Inflammatory macrophage (primary cell): ENCODE measurements at places on chromosomes 4 and X.

- DNase-seq: no peak
Observed at GRCh38 chr4:184644553-184645307, 4.5 kb downstream of the CASP3 start.

DNA sequence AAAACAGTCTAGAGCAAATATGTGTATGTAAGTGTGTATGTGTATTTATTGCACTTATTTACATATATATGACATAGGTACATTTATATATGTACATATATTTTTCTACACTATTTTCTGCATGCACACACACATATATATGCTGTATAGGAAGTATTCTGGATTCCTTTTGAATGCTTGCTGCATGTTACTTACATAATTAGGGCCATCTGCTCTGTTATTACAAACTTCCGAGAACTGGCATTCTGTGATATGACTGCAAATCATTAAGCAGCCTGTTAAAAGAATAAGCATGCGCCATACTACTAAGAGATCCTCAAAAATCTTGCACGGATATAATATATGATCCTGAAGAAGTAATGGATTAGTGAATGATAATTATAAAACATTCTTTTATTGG lies 1157.6 kb upstream of the TENM3 start:
- no peak for DNase-seq

GRCh38 chr4:82810176-82810575 lies 11.6 kb upstream of the SCD5 start:
- DNase-seq: no peak

DNA sequence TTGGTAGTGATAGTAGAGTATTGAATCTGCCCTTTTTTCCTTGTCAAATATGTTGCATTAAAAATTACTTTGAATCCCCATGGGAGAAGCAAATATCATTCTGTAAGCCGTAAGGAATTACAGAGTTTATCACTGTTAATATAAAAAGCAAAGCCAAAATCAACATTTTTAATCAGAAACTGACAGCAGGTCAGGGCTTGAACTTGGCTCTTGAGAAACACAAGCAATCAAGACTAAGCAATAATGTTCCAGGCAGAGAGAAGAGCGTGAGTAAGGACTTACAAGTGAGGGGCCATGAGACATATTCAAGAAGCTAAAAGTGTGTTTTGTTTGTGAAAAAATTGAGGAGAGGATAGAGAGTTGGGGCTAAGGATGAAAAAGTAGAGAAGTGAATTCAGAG lies 68.2 kb downstream of the ARHGAP6 start:
- DNase-seq: no peak

- DNase-seq: no peak
Observed at GRCh38 chr4:108881190-108881589, 118.3 kb upstream of the ETNPPL start.

DNA sequence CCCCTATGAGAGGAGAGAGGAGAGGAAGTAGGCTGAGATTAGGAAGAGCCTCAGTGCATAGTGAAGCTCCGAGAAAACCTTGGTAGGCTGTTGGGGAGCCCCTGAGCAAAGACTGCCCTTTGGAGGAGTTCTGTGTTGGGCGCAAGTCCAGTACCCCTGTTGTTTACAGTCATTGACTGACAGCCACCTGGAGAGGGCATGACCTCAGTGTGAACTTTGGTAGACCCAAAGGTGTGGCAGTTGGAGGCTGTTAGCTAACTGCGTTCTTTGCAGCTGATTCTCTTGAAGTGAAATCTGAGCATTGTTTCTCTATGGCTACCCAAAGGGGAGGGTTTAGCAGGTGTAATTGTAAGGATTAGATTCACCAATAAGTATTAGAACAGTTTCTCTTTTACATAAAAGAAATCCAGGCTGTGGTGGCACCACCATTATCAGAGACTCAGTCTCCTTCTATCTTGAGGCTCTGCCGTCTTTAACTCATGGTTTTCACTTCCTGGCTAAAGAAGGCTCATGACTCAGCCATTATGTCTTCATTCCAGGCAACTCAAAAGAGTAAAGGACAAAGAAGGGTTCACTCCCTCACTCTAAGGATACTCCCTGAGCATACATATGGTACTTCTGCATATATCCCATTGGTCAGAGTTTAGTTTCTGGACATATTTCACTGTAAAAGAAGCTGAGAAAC lies 33.4 kb downstream of the ANXA3 start:
- DNase-seq: no peak

DNA sequence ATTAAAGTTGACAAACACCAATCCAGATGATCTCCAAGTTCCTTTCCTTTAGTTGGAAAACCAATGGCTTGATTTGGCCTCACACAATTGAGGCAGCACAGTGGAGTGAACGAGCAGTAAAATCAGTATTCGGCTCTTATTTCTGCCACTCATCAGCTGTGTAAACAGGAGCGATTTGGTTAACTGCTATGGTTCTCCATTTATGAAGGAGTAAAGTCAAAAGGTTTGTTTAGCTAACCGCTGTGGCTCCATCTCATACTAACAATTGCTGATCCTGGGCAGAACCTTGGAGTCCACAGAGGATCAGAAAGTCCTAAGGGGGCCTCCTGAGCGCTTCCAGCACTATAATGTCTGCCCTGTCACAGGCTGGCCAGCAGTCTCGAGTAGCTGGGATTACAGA lies 54.5 kb upstream of the EXOC1L start:
- DNase-seq: no peak

GRCh38 chrX:134761788-134762187 lies 103.5 kb upstream of the PLAC1 start:
- peak; percentile 40 for DNase-seq

DNA sequence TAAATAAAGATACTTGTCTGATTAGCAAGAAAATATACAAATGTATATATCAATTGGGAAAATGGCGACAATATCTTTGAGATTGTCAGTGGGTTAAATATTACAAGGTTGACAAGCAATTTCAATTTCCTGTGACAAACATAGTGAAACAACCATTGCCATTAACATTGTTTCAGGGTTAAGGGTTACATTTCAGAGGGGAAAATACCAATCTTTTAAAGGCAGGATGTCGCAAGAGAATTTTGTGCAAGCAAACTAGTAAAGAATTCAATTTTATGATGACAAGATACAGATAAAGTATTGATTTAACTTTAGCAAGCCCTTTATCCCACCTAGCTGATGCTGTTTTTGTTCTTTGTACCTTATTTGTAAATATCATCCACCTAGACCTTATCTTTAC lies 305.8 kb upstream of the GRIA3 start:
- no peak for DNase-seq

DNA sequence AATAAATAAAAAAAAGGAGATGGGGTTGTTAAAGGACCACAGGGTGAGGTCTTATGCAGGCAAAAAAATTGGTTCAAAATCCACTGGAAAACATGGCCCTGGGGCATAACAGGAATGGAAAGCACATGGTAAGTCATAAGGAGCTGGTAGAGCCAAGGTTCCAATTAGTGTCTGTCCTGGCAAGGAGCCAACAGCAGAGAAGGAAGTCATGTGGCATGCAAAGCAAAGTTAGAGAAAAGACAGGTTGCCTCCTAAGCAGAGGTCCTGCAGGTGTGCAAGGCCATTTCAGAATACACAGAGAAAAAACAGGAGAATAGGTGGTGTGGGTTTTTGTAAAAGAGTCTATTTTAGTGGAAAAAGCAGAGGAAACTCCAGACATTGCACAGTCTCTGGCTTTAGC lies 1881.7 kb downstream of the ARAP2 start:
- DNase-seq: no peak

GRCh38 chrX:122046226-122046625 lies 998.8 kb downstream of the GLUD2 start:
- DNase-seq: no peak

GRCh38 chr4:48906206-48907173 lies at the start of gene OCIAD2:
TSS of gene OCIAD2 (minus strand) at chr4:48906774. CDS start at chr4:48904549, 2,225 bp downstream.
- peak; percentile 17 for DNase-seq

- no peak for DNase-seq
Observed at GRCh38 chr4:46956451-46956850, 36.9 kb downstream of the GABRA4 start.

DNA sequence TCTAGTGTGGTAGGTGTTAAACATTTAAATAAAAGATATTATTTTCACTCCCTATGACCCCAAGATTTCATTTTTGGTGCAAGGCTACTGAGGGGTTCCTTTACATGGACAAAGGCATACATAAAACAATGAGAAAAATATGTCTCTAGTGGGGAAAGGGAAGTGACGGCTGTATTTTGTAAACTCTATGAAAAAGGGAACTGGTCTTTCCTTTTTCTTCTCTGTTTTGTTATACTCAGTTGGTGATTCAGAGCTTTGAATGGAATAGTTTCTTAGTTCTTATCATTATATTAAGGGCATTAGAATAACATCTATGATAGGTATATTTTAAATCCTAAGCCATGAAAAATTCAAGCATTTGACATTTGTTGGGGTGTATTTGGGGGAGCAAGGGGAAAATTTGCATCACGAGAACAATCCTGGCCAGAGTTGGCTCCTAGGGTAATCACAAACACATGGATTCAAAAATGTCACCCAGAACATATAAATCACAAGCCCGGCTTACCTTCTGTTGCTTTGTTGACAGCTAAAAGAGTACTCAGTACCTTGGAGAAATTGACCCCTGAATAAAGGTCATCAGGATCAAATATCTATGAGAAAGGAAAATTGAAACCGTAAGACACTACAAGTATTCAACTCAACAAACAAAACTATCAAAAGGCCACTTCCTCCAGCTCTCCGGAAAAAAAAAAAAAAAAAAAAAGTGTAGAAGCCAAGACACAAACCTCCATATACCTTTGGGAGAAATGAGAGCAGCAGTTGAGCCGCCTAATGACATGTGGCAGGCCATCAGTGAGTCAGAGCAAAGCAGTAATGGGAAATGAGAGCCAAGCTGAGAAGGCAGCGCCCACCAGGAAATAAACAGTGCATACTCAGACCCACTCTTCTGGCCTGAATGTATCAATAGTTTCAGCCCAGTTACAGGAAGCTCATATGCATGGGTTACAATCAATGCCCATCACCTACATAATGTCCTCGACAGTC lies 33.4 kb downstream of the ARHGEF6 start:
- DNase-seq: peak; percentile 51

- DNase-seq: peak; percentile 95
Observed at GRCh38 chr4:7647600-7648543, 213.1 kb upstream of the PSAPL1 start.

GRCh38 chrX:38987198-38987651 lies 186.0 kb downstream of the MID1IP1 start:
- DNase-seq: no peak

GRCh38 chr4:114782415-114783214 lies 184.0 kb downstream of the UGT8 start:
- DNase-seq: no peak

DNA sequence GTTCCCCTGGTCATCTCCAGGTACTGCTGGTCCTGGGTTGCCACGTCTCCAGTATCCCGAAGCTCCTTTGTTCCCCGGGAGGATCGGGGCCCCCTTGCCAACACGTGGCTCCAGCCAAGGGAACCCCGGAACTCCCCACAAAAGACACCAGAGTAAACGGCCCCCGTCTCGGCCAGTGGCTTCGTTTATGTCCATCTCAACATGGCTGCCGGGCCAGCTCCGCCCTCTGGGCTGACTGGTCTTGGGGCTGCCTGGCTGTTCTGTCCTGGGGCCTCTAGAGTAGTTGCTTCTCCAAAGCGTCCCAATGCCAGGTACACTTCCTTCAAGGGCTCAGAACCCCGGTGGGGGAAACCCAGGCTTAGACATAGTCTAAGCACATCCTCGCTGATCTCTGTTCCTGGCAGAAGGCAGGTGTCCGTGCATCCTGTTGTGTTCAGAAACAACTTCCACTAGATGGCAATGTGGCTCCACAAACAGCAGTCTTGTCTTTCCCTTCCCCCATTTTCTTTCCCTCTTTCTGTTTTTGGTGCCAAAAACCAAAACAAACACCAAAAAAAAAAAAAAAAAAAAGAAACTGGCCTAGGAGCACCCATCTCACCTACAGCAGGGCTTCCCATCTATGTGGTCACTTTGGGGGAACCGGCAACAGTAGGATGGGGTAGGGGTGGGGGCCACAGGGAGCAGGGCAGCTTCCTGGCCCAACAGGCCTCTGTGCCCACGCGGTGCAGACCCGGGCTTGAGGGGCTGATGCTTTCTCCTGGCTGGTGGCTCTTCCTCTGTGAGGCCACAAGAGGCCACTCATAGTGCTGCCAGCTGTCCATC lies 35.3 kb downstream of the NBDY start:
- DNase-seq: peak; percentile 15

DNA sequence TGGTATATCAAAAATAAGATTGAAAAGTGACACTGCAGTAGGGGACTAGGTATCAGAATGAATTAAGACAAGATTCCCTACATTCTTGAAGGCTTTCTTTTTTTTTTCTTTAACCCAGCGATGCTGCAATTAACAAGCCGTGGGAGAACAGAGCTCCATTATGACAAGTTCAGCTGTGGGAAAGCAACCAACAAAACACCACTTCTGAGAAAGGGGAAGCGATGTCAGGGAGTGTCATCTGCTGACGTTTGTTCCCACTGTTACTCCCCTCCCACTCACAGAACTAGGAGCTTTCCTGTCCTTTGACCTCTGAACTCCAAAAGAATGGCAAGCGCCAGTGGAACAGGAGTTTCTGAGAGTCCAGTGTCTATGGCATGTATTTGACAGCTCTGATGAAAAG lies 90.2 kb upstream of the SLITRK2 start:
- peak; percentile 0 for DNase-seq

DNA sequence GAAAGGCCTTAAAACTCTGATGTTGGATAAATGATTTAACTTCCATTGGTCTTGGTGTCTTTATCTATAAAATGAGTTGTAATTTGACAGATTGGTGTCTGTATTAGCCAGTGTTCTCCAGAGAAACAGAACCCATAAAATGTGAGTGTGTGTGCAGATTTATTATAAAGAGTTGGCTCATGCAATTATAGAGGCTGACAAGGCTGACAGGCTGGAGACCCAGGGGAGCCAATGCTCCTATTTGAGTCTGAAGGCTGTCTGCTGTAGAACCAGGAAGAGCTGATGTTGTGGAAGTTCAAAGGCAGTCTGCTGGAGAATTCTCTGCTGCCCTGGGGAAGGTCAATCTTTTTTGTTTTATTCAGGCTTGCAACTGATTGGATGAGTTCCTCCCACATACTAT lies 131.7 kb downstream of the SLC4A4 start:
- no peak for DNase-seq

DNA sequence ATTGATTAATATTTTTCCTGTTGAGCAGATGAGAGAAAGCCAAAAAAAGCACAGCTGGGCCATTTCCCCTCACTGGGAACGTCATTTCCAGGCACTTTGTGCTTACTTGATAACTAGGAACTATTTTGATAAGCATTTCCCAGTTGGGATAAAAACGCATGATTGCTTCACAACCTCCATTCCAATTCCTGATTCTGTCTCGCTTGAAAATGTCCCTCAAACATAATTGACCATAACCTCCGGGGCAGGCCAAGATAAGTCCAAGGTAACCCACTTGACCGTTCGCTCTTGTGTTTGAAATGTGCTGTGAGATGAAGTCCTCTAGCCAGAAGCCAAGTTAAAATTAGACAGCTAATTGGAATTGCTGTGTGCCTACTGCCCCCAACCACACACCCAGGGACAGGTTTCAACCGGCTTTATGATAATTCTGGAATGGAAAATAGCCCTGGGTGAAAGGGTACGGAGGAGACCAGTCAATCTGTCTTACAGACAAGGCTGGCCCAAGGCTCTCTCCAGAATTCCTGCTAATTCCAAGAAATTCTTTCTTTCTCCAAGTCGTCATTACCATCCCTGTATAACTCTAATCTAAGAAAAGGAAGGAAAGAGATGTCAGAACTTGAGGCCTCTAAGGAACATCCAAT lies 137.1 kb downstream of the MID1 start:
- DNase-seq: no peak
